ENCODE measurements at places on chromosomes 1 and 21.
A peak's percentile ranks its signal among the peaks of the same experiment; 100 is the strongest.

DNA sequence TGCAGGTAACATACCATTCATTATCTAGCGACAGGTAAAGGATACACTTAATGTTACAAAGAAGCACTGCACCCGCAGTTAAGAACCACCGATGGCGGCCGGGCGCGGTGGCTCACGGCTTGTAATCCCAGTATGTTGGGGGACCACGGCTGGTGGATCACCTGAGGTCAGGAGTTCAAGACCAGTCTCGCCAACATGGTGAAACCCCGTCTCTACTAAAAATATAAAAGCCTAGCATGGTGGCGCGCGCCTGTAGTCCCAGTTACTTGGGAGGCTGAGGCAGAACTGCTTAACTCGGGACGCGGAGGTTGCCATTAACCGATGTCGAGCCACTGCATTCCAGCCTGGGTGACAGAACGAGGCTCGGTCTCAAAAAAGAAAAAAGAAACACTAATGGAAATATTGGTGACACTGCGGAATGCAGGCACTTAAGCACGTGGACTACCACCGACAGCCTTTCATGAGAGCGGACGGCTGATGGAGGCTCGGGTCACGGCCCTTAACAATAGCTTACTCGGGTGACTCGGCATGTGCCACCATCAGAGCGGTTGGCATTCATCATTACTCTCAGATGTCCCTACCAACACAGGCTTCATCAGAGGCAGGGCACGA lies 542 bp downstream of the GAS5 start:
- DNase-seq = no peak

- DNase-seq = no peak
Observed at GRCh38 chr1:66893712-66894111, 30.9 kb downstream of the DNAI4 start.

DNA sequence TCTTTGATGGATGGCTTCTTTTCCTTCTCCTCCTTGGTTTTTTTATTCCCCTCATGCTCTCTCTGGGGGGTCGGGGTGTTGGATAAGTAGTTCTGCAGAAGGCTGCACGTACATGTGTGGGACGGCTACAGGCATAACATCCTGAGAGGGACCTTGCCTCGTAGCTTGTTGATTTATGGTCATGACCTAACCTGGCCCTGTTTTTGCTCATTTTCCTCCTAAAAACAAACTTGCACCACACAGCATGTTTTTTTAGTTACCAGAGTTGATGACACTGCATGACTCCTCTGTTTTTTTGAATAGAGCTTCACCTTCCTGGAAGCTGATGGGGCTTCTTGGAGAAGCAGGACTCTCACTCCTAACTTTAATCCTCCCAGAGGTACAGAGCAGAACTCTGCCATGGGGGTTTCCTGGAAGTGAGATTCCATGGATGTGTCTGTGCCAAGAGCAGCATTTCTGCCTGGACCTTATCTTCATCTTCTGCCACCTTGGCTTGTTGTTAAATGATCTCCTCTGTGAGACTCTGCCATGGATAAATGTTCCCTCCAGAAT lies 114.7 kb downstream of the PAPPA2 start:
- DNase-seq = no peak

- DNase-seq = no peak
Observed at GRCh38 chr1:52306227-52307006, 59.6 kb downstream of the CC2D1B start.

DNA sequence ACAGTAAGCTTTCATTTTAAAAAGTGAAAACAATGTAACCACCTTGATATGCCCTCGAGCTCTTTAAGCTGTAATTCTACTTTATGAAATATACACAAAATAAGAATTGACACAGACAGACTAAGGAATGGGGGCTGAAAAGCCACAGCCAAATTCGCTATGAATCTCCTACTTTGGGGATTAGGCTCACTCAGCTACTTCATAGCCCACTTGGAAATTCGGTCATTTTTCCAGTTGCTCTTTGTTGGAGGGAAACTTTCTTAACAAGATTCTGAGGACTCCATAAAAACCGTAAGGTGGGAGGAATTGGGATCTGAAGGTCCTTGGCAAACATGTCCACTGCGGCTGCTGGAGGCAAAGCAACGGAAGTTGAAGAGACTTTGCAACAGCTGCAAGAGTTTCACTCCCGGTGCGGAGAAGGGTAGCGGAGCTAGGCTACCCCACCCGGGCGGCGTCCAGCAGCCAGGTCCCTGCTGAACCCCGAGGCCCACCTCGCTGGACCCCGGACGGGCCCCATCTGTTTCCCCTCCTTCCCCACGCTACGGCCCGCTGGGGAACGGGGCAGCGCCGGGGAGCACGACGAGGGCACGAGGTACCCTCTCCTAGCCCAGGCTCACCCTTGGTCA lies 634 bp downstream of the MYCBP start:
- no peak for DNase-seq

- DNase-seq = no peak
Observed at GRCh38 chr21:38819051-38819718, 13.5 kb downstream of the ETS2 start.

GRCh38 chr1:165877940-165878556 lies 50.6 kb downstream of the UCK2 start:
- DNase-seq = no peak

GRCh38 chr1:56797065-56797685 lies 22.0 kb downstream of the FYB2 start:
- no peak for DNase-seq

DNA sequence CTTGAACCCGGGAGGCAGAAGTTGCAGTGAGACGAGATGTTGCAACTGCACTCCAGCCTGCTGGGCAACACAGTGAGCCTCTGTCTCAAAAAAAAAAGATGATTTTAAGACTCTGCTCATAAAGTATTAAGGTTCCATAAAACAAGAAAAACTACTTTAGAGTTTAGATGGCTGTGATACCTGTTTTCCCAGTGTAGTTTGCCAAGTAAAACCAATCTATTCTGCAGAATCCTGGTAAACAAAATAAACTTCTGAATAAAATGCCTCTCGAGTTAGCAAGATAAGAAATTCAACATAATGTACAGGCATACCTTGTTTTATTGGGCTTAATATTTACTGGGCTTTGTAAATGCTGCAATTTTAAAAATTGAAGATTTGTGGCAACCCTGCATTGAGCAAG lies 30.8 kb downstream of the LTN1 start:
- no peak for DNase-seq

DNA sequence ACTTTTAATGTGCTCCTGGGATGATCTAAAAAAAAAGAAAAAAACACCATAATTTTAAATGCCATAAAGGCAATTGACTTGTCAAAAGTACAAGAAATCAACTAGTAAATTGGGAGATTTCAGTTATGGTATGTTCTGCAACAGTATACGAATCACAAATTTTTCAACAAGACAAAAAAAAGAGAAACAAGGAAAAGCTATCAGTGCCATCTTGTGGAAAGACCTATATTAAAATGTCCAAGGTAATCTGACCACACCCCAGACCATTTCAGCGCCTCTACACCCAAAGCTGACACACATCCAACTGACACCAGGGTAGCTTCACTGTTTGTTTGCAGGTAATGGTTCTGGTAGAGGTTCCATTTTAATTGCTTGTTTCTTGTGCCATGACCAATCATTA lies 5.0 kb upstream of the DUSP23 start:
- no peak for DNase-seq

GRCh38 chr1:56477164-56478111 lies 101.9 kb downstream of the PLPP3 start:
- peak; percentile 67 for DNase-seq

GRCh38 chr1:207797229-207797973 lies 45.5 kb downstream of the CD46 start:
- peak; percentile 92 for DNase-seq

DNA sequence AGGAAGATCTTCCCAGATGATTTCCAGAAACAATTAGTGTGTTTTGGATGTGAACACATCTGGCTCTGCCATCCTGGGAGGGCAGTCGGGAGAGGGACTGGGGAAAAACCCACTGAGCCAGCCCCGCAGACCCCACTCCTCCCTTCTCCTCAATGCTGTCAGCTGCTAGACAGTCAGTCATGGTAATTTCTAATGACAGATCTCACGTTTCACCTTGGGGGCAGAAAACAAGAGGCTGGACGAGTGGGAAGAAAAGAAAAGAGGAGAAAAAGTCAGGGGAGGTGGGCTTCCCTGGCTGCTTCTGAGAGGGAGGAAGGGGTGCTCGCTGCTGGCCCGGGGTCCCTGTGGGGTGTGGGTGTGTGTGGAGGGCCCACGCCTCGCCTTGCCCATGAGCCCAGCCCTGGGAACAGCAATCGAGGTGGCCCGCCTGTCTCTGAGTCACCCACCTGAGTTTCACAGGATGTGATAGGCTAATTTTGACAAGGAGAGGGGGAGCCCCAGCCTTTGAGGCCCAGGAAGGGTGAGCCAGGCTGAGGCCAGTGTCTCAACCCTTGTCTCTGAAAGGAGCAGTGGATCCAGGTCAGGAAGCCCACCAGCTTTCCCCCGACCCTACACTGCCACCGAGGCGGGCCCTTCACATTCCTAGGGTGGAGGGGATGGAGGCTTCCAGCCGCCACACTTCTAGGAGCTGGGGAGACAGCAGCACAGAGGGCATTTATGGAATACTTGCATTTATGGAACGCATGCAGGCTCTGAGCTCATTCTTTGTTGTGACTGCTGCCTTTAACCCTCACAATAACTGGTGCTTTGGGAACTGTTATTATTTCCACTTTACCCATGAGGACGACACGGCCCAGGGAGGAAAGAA lies 49.1 kb upstream of the IFNLR1 start:
- no peak for DNase-seq

DNA sequence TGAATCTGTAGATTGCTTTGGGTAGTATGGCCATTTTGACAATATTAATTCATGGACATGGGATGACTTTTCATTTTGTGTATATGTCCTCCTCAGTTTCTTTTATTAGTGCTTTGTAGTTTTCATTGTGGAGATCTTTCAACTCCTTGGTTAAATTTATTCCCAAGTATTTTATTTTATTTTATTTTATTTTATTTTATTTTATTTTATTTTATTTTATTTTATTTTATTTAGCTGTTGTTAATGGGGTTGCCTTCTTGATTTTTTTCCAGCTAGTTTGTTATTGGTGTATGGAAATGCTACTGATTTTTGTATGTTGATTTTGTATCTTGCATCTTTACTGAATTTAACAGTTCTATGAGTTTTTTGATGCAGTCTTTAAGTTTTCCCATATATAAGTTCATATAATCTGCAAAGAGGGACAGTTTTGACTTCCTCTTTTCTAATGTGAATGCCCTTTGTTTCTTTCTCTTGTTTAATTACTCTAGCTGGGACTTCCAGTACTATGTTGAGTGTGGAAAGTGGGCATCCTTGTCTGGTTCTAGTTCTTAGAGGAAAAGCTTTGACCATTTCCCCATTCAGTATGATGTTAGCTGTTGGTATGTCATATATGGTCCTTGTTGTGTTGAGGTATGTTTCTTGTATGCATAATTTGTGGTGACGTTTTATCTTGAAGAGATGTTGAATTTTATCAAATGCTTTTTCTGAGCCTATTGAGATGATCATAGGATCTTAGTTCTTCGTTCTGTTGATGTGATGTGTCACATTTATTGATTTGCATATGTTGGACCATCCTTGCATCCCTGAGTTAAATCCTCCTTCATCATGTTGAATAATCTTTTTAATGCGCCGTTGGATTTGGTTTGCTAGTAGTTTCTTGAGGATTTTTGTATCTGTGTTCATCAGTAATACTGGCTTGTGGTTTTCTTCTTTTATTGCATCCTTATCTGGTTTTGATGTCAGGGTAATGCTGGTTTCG lies 14.3 kb downstream of the CEPT1 start:
- no peak for DNase-seq

DNA sequence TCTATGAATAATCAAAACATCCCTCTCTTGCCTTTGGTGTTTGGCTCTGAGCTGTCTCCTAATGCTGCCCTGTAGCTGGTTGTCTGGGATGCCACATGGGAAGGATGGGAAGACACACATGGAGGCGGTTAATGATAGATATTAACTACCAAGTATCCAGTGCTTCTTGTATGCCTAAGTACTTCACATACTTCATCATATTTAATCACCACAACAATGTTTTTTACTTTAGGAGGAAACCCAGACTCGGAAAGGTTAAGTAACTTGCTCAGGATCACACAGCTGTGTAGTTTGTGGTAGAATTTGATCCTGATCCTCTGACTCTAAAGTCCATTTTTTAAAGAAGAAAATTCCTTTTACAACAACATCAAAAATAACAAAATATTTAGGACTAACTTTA lies 88.0 kb downstream of the HHAT start:
- no peak for DNase-seq

GRCh38 chr21:32108566-32108965 lies 170.3 kb downstream of the MIS18A start:
- DNase-seq = no peak

DNA sequence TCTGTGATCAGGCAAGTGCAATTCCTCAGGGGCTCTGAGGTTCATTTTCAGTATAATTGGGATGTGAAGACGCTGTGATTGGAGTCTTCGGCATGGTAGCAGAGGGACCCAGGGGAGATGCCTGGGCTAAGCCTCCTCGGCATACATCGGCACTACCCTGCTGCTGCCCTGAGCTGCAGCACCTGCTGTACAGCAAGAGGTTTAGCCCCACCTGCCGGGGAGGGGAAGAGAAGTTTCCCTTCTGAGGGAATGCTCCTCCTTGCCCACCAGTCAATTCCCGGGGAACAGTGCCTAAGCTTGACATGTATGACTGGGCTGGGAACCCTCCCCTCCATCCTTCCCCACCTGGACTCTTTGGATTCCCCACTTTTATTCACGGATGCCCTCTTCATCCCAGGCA lies 24.9 kb downstream of the CNIH3 start:
- no peak for DNase-seq

- DNase-seq = peak; percentile 31
Observed at GRCh38 chr1:38991638-38992411, 749 bp downstream of the AKIRIN1 start.

- no peak for DNase-seq
Observed at GRCh38 chr1:64043288-64043687, 160.1 kb upstream of the UBE2U start.

DNA sequence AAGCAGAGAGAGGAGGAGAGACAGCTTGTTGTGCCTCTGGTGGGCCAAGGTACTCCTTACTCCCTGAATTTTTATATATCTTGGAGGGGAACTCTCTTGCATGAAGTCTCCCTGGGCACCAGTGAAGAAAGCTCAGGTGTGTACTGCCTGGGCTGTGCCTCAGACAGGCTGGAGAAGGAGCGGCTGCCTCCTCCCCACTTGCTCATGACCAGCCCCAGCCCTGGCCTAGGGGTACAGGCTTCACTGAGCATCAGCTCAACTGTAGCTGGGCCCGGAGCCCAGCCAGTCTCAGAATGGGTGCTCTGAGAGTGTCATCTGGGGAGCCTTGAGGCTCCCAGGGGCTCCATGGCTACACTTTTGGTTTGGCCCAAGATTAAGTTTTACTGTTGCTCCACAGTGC lies 44.8 kb upstream of the TENT5C start:
- DNase-seq = no peak

DNA sequence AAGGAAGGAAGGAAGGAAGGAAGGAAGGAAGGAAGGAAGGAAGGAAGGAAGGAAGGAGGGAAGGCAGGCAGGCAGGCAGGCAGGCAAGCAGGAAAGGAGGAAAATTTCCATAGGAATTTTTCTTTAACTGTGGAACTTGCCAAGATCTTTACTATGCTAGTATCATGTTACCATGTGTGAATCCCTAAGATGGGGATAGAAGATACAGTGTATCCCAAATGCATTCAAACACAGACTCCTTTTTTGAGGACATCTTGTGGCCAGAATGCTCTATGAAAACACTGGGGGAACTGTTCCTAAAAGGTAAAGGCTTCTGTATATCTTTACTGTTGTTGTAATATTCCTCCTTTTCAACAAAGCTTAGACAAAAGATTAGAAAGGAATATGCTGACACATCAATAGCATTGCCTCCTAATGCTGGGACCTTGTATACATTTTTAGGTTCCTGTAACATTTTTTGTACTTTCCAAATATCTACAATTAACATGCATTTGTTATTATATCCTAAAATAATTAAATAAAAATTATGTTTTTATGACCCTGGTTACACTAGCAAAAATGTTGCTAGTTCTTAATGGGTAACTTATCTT lies 20.6 kb downstream of the CCDC190 start:
- no peak for DNase-seq

All from tibial artery (tissue), 4 donors.